ENCODE measurements at places on chromosomes 2 and 18.
A peak's percentile ranks its signal among the peaks of the same experiment; 100 is the strongest.

DNA sequence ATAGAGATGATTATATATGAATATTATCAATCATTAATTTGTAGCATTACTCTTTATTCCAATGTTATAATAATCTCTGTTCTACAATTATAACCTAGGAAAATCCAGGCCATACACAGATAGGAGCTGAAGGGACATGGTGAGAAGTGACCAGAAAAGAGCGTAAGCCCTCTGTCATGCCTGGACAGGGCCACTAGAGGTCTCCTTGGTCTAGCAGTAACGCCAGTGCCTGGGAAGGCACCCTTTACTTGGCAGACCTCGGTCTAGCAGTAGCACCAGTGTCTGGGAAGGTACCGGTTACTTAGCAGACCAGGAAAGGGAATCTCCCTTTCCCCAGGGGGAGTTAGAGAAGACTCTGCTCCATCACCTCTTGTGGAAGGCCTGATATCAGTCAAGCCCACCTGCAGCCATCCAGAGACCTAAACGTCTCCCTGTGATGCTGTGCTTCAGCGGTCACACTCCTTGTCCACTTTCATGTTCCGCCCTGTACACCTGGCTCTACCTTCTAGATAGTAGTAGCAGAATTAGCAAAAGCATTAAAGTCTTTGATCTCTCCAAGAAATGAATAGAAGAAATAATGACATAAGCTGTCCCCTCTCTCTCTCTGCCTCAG lies 447.5 kb upstream of the FSIP2 start:
- peak; percentile 6 for DNase-seq

DNA sequence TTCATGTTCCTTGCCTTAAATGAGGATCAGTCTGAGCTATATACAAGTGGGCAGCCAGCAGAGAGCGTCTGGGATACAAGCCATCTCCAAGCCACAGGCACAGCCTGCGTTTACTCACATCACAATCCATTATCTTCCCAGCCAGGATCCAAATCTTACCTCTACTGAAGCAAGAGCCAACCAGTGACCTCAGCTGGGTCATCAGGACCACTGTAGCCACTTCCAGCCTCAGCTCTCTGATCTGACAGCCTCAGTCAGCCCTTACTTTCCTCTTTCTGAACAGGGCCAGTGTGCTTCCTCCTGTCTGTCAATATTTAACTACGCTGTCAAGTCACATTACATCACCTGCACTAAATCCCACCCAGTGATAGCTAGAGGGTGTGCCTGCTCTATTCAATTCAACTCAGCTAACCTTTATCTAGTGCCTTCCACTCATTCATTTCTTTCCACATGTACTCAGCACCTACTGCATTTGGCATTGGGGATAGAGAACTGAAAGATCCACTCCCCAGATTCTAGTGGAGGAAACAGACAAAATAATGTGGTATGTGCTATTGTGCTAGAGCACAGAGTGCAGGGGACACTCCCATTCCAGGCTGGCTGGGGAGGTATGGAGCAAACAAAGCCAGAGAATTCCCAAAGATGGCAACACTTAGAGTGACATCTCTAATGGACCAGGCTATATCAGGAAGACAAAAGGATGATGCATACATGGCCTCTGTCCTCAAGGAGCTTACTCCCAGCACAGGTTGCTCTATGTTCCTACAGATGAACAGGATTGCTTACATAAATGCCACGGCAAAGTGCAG lies 146.5 kb downstream of the NCKAP5 start:
- no peak for DNase-seq

DNA sequence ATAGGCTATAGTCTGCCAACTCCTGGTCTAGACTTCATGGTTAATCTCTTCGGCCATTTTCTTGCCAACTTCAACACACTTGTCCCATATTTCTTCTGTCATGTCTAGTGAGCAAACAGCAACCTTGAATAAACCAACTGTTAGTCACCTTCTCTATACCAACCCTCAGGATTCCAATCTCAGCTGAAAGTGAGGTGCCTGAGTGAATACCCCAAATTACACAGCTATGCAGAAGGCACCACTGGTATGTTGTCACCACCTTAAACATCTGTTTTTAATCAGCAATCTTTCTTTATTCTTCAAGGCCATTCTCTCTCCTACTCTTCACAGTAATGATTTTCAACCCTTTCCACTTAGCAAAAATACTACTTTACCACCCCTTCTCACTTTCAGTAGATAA lies 39.3 kb downstream of the THOC1 start:
- no peak for DNase-seq

DNA sequence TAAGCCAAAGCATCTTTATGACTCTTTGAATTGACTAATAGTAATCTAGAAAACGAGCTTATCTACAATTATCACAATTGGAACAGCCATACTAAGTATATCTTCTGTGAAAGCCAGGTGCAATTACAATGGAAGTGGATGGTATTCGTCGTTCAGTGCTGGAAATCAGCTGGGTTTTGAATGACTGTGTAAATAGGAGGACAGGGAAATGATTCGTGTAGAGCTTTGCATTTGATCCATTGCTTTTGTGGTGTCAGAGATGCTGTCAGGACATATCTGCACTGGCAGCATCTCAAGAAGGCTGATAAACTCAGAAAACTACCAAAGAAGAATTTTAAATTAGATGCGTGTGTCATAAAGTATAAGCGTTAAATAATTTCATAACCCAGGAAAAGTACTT lies 187.1 kb downstream of the ZNF407 start:
- no peak for DNase-seq

GRCh38 chr2:227880460-227880859 lies 9.0 kb downstream of the DAW1 start:
- DNase-seq = no peak

DNA sequence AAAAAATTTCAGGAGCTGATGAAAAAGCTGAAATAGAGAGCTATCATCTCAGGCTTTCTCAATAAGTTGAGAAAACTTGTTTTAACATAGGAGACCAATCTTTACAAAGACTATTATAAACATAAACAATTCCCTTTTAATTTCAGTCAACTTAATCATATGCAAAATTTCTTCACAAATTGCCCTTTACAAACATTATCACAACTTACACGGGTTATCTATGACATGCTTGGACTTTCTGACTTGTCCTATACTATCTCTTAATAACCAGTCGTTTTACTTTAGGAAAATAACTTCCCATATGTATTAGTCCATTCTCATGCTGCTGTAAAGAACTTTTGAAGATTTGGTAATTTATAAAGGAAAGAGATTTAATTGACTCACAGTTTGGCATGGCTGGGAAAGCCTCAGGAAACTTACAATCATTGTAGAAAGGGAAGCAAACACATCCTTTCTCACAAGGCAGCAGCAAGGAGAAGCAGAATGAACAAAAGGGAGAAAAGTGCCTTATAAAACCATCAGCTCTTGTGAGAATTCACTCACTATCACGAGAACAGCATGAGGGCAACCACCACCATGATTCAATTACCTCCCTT lies 1583.7 kb upstream of the CELF4 start:
- DNase-seq = no peak

- no peak for DNase-seq
Measured at GRCh38 chr2:158835431-158835830, 40.3 kb downstream of the DAPL1 start.

DNA sequence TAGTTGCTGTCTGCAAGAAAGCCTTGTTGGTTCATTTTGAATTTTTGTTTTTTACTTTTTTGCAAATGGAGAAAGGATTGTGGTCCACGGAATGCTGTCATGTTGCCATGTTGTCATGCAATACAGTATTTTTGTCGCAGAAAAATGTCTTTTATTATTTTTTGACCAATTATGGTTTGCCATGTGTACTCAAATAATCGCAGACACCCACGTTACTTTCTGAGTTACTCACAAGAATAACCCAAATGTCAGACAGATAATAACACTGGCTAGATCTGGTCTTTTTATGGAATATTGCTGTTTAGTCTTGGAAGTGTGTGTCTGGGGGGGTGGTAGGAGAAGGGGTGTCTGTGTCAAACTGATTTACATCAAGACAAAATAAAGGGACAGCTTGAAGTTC lies 188.9 kb downstream of the LTBP1 start:
- no peak for DNase-seq

DNA sequence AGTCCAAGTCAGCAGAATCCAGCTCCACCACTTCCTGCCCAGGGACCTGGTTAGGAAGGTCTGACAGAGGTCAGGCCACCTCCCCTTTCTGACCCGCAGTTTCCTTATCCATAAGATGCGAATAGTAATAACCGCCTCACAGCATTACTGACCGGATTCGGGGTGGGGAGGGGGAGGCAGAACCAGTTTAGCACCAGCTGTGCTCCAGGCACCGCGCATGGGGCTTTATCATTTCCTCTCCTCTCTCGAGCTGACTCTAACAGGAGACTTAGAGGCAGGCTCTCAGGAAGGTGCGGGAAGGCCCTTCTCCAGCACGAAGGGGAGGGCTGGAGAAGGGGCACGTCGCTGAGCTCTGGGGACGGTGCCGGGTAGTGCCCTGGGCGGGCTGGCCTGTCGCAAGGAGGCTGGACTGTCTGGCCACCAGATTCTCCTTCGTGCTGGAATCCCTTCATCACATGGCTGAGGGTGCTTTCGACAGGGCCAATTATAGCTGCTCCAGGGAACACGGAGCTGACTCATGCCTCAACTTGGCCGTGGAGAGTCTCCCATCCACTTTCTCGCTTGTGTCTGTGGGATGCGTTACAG lies 5.7 kb downstream of the EHD3 start:
- no peak for DNase-seq

DNA sequence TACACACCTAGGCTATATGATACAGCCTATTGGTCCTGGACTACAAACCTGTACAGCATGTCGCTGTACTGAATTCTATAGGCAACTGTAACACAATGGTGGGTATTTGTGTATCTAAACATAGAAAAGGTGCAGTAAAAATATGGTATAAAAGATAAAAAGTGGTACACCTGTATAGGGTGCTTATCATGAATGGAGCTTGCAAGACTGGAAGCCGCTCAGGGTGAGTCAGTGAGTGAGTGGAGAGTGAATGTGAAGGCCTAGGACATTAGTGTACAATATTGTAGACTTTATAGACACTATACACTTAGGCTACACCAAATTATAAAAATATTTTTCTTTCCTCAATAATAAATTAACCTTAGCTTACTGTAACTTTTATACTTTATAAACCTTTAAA lies 41.8 kb downstream of the RASGRP3 start:
- DNase-seq = no peak

- DNase-seq = peak; percentile 3
Measured at GRCh38 chr2:62475172-62476011, 30.6 kb downstream of the TMEM17 start.

DNA sequence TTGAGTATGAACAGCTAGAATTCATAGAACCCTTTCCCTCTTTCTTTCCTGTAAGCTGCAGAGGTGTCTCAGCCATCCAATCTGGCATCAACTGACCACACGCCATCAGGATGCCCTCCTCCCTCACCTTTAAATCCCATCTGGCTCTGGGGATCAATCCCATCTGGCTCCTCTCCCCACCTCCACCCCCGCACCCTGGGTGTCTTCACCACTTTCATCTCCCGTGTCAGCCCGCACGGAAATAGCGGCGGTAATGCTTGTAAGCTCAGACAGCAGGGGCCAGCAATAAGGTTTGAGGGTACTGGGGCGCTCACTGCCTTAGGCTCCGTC lies 508 bp upstream of the TUBA4B start:
- no peak for DNase-seq

GRCh38 chr18:43961722-43962121 lies 684.4 kb upstream of the SYT4 start:
- DNase-seq = no peak

DNA sequence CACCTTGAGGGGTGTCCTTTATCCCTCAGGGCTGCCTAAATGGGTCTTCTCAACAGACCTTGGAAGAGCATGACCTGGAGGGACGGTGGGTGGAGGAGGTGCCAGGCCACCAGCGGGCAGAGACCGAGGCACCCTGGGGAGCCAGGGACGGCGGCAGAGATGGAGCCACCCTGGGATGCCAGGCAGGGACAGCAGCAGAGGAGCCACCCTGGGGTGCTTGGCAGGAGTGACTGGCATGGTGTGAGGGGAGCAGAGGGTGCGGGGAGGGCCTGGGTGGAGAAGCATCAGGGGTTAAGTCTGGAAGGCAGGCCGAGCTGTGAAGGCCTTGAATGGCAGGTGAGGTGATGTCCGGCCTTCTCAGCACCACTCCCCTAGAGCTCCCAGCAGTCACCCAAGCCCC lies 56.1 kb downstream of the CIB4 start:
- no peak for DNase-seq

- no peak for DNase-seq
Measured at GRCh38 chr2:37623406-37623805, 48.0 kb downstream of the CDC42EP3 start.

DNA sequence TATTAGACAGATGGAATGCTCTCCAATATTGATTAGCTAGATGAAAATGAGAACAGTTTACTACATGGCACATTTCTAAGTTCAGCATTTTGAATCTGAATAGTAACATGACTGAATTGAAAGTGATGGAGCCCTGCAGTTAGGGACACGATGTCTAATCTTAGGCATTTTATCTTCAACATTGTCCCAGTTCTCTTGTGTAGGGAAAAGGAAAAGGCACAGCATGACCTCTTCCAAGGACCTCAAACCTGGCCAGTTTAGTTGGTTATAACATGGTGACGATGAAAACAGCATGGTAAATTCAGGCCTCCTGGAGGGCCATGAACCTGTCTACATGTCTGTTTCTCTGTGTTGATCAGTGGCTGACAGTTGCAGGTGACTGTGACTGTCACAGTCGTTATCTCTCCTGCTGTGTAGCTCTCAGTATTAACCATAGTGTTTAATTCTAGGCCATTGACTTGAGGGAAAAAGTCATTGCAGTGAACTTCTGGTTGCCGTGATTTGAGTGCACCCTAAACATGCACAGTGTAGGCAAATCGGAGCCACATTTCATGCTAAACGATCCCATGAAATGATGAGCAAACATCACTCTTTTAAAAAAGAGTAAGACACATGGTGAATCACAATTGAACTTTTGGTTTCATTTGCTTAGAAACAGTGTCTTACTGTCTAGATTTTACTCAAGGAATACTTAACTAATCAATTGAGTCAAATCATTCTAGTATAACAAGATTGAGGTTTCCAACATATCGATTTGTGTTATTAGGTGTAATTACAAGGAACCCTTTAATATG lies 129.7 kb downstream of the PHLPP1 start:
- DNase-seq = no peak

DNA sequence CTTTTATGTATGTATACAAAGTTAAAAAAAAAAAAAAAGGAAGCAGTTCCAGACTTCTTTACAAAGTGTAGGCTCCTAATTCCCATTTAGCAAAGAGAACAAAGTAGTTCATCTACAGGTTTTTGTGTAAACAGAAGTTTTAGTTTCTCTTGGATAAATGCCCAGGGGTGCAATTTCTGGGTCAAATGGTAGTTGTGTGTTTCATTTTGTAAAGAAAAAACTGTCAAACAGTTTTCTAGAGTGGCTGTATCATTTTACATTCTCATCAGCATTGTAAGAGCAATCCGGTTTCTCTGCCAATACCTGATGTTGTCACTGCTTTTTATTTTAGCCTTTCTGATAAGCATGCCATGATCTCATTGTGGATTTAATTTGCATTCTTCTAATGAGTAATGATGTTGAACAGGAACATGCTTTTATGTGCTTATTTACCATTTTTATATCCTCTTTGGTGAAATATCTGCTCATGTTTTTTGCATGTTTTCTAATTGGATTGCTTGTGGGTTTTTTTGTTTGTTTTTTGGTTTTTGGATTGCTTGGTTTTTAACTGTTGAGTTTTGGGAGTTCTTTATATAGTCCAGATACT lies 16.6 kb upstream of the PSME4 start:
- DNase-seq = no peak

Data from KG1 (cell line).